ENCODE measurements at places on chromosomes 6 and 20.

GRCh38 chr6:6925391-6926164 is 182.2 kb upstream of the RREB1 start:
- no peak for DNase-seq

DNA sequence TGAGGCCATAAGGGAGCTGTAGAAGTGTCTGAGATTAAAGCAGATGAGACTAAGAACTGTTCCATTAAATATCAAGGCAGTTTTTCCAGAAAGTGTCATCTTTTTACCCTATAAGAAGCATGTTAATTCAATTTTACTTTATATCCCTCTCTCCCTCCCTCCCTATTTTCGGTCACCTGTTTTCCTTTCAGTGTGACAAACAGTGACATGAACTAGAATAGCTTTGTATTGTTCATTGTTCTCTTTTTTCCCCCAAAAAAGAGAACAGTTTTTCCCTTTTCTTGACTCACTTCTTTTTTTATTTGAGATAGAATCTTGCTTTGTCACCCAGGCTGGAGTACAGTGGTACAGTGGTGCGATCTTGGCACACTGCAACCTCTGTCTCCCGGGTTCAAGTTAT is 269.3 kb downstream of the ZFAND3 start:
- DNase-seq: no peak

DNA sequence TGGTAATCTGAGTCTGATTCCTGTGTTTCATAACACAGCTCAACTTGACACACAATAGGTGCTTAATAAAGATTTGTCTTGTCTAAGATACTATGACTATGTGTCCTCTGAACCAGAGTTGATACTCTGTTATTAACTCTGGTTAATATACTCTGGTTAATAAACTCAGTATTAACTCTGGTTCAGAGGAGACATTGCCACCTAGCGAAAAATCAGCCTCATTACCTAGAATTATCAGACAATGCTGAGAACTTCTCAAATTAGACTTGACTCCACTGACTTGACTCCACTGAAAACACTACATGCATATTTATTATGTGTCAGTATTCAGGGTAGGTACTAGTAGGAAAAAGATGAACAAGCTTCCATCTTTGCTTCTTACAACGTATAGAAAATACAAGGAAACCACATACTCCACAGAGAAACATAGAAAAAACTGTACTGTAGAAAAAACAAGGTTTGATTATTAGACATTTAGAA is 73.9 kb downstream of the AHI1 start:
- DNase-seq: no peak

- no peak for DNase-seq
Observed at GRCh38 chr20:51500311-51500710, 42.2 kb downstream of the NFATC2 start.

GRCh38 chr6:109428889-109429477 is 11.4 kb downstream of the PPIL6 start:
- no peak for DNase-seq

Data from Caco-2 (cell line).